Activated T-helper 9 cell treated with anti-CD3 and anti-CD28 coated beads, Interleukin-2, amount 50 U/mL, for 16 hours (primary cell): ENCODE measurements at places on chromosomes 11 and 22.
A peak's percentile ranks its signal among the peaks of the same experiment; 100 is the strongest.

GRCh38 chr11:131615611-131616010 lies 245.2 kb downstream of the NTM start:
- no peak for DNase-seq

DNA sequence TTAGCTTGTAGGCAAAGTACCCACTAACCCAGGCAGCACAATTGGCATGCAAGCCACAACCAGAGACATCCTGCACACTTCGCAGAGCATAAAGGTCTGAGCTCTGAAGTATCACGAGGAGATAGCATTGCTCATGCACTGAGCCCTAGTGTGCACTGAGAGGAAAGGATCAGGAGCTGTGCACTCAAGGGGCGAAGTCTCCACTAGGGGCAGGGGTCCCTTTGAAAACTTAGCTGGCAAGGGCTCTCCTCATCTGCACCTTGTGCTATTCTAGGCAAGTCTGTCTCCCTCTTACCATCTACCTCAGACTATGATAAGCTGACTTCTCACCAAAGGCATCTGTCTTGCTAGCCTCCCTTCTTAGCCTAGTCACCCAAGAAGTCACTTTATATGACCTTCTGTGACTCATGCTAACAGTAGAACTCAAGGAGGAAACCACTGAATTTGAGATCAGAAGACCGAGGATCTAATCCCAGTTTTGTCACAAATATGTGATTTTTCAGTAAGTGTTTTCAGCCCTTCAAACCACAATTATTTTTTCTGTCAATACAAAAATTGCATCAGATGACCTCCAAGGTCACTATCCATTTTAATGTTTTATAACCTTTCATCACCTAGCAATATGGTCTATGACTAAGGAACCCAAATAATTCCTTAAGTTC lies 1078.0 kb downstream of the NTM start:
- DNase-seq, result no peak

DNA sequence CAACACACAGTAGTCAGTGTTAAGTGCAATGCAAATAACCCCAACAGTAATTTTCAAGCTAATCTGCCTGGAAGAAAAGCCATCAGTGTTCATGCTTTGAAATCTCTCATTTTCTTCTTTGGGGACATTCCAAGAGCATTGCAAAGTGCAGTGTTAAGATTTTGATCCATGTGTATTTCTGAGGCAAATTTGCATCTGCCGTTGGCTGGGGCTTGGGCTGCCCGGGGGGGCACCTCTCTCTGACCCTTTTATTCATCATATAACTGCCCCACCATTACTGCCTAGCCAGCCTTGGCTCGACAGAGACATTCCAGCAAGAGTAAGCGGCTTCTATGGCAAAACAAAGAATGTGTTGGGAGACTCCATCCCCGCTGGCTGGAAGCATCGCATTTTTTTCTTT lies 483.5 kb downstream of the BRD1 start:
- no peak for DNase-seq

DNA sequence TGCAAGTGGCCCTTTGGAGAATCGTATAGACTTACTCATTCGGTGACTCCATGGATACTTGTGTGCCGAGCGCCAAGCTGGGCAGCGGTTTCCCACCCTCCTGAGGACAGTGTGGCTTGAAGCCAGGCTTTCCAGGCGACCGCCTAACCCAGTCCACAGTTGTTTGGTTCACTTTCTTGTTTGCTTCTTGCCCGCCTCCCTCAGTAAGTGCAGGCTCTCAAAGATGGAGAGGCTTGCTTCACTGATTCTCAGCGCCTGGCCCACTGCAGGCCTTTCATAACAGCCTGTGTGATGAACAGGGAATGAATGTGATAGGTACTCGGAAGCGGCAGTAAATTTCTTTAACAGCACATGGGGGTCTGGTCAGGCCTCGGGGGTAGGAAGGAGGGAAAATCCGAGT lies 11.2 kb upstream of the MDK start:
- DNase-seq, result no peak

DNA sequence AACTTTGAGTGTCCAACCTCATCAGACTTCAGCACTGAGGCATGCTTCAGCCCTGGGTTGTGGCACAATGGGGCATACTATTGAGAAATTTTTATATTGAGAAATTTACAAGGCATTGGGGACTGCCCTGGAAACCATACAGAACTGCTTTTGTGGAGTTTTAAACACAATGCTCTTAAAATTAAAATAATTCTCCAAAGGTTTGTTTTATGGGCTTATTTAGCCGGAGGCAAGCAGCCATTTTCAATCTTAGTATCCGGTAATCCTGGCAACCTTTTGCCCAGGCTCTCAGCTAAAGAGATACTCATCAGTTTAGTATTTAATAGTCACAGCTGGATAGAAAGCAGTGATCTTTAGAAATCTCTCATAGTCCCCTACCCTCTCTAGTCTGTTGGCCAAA lies 3.1 kb upstream of the EXPH5 start:
- no peak for DNase-seq

DNA sequence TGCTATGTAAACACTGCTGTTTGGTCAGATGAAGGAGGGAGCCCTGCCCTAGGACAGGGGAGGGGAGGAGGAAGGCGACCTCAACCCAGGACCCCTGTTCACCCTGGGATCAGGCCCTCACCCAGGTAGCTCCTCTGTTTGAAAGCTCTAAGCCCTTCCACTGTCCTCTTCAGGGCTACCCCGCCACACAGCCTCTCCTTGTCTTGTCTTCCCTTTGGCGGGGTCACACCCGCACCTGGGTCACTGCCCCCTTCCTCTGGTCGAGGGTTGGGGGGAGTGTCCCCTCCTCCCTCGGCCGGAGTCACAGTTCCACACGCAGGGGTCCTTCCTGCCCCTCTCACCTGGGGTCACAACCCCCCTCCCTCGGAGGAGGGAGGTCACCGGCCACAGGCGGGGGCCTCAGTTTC lies 463 bp upstream of the PTPMT1 start:
- no peak for DNase-seq

GRCh38 chr22:32714458-32715430 lies 86.8 kb upstream of the TIMP3 start:
- DNase-seq, result no peak

- DNase-seq, result no peak
Measured at GRCh38 chr11:100709233-100709957, 22.3 kb downstream of the ARHGAP42 start.

DNA sequence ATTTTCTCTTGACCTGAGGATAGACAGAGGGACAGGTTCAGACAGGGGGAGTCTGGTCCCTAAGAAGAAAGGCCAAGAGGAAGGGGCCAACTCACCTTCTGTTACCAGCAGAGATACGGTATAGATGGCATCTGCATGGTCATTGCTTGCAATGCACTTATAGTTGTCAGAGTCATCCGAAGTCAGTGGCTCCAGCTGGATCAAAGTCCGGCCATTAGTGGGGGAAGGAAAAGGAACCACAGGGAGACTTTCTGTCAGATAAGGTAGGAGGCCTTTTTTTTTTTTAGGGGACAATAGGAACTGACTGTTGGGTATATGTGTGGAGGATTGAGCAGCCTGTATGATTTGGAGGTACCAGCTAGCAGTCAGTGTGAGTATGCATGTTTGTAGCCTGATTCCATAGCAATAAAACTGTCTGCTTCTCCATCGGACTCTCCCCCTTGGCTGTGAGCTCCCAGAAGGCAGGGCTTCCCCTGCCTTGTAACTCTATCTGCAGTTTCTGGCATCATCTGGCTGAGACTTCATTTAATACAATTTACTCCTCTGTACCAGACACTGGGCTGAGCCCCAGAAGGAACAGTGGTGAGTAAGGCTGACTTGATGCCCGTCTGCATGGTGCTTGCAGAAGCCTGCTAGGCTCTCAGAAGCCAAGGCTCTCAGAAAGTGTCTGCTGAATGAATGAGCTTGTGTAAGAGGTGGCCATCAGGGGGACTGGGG lies 5.7 kb downstream of the IGSF22 start:
- no peak for DNase-seq

GRCh38 chr22:30286813-30287647 lies 2.3 kb downstream of the CASTOR1 start:
- peak; percentile 82 for DNase-seq

DNA sequence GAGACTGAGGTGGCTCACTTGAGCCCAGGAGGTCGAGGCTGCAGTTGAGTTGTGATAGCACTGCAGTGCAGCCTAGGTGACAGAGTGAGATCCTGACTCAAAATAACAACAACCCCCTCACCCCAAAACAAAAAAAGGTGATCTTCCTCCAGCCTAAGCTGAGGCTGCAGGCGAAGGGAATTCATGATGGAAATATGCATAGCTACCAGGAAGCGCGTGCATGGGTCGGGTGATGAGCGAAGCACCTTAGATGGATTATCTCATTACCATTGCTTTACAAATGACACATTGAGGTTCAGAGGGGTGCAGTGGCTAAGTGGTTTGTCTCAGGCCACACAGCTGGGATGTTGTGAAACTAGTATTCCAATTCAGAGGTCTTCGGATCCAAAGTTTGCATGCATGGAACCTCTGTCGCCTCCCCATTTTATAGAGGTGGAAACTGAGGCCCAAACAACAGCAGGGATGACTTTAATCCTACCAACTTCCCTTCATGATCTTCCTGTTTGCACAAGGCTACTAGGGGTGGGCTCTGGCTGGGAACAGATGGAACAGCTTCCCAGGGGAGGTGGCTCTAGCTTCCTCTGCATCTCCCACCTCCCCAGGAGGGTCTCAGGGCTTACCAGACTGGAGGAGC lies 4.6 kb downstream of the SLC29A2 start:
- no peak for DNase-seq

DNA sequence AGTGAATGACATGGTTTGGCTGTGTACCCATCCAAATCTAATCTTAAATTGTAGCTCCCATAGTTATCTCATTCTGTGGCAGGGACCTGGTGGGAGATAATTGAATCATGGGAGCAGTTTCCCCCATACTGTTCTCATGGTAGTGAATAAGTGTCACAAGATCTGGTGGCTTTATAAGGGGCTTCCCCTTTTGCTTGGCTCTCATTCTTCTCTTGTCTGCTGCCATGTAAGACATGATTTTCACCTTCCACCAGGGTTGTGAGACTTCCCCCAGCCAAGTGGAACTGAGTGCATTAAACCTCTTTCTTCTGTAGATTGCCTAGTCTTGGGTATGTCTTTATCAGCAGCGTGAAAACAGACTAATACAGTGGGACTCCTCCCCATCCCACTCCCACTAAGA lies 11.1 kb downstream of the OR5A2 start:
- no peak for DNase-seq

GRCh38 chr22:39392341-39392948 lies 7.1 kb upstream of the TAB1 start:
- DNase-seq, result no peak

- no peak for DNase-seq
Measured at GRCh38 chr11:1734641-1735081, 15.7 kb downstream of the IFITM10 start.

- DNase-seq, result no peak
Measured at GRCh38 chr11:82216927-82217570, 516.6 kb downstream of the FAM181B start.

DNA sequence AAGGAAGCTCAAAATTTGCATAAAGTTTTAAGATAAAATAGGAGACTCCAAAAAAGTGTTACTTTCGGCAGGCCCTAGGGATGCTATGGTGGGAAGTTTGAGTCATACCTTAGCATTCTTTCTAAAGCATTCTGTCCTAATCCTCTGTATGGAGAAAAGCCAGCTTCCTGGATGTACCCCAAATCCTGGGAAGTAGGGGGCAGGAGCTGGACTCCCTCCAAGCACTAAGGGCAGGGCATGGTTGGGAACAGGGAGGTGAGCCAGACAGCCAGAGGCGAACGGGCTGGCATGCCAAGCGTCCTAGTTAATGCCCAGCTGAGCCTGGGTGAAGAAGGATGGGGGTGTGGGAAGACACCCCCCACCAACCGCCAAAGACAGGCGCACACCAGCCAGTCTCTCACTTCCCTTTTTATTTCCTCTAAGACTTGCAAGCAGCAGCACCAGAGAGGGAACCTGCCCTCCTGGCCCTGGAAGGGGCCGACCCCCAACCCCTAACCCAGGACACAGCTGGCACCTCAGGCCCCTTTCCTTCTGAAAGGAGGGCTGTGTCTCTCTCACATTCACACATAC lies 23.9 kb downstream of the RTN4RL2 start:
- DNase-seq, result no peak

GRCh38 chr11:34300026-34300925 lies 57.5 kb downstream of the ABTB2 start:
- DNase-seq, result no peak

DNA sequence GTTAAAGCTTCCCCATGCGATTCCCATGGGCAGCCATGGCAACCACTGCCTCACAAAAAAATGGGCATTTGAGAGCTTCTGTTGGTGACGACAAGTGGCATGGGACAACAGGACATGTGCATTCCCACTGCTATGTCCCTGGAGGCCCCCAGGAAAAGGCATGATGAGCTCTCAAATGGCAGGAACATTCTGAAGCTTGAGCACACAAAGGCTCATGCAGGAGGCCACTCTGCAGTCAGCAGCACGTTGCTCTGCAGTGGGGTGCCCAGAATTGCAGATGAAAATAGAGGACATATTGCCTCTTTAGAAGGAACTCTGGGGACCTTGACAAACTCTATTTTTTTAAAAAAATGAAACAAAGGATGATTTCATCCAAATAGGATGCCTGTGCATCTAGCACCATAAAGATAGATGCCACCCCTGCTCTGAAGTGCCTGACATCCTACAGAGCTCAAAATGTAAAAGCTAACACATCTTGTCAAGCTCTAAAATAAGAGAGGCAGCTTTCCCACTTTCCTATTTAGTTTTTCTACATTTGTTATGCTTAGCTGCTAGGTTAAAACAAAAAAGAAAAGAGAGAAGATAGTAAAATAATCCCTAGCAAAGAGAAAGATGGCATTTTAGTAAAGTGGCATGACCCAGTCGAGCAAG lies 277.6 kb upstream of the ZC3H12C start:
- no peak for DNase-seq

GRCh38 chr22:39353346-39353745 lies 3.6 kb downstream of the SYNGR1 start:
- no peak for DNase-seq

DNA sequence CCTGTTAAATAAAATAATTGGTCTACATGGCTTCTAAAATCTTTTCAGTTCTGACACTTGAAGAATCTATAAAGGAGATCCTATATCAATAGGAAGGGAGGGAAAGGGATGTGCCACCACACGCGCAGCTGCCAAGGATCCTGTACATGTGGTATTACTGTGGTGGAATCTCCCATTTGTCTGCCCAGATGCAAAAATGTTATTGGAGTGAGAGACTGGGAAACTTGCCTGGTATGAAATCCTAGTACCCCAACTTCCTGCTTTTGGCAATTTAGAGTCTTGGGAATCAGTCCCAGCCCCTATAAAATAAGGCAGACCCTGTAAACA lies 81.9 kb upstream of the PICALM start:
- DNase-seq, result no peak

GRCh38 chr11:95884376-95884775 lies 39.5 kb downstream of the MTMR2 start:
- DNase-seq, result no peak

DNA sequence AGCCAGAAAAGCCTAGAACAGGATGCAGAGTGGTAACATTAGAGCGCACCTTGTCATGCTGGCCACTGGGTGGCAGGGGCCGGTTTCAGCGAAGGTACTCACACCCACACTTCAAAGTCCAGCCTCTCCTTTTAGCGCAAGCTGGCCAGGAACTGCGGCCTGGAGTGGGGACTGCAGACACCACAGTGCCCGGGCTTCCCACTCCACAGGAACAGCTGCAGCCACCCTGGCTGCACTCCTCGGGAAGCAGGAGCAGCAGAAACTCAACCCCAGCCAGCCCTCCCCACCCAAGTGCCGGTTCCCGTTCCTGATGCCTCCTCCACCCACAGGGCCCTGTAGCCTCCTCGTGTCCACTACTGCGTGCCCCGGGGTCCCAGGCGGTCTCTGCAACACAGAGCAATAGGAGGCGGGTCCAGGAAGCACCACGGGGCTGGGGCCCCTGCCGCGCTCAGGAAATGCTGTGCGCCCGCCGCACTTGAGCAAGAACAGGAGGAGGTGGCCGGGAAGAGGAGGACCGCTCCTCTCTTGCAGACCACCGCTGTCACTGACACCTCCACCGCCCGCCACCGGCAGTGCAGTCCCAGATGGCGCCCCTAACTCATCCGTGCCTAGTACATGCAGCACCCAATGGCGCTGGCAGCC lies 2.2 kb downstream of the RFPL2 start:
- DNase-seq, result no peak
